ENCODE measurements at places on chromosomes 7 and 10. TPM values are rescaled to one million over a fixed set of nuclear protein-coding genes. Genes with fewer than 3 reads are reported as not detected.

GRCh38 chr7:87933953-87934698 is at the start of gene ADAM22:
Gene ADAM22 (plus strand): TSS chr7:87934251. CDS start chr7:87934466, 215 bp downstream.
- peak; percentile 96 for DNase-seq

- DNase-seq = no peak
These were observed 150.0 kb upstream of the LAMB4 start for GRCh38 chr7:108280136-108280535.

GRCh38 chr10:13404305-13404759 is 56.2 kb upstream of the SEPHS1 start:
- no peak for DNase-seq

DNA sequence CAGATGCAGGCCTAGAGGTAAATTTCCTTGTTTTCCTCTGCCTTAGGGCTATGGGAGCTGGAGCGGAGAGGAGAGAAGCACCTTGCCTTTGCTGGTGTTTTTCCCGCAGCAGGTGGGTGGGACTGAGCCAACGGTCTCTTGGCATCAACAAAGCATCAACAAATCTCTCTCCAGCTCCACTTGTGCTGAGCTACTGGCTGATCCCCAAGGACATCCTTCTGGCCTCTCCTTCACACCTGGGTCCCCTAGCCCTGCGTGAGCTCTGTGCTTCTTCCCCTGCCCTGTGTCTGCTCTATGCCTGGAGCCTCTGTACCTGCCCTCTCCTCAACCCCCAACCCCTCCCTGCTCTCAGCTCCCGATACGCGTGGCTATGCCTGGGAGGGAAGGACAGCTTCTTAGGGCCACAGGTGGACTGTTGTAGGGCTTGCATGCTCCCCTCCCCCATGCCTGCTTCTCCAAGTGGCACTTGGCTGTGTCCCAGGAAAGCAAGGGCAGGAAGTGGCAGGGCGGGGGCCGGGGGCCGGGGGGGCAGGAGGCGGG is 3.2 kb upstream of the CLDN4 start:
- peak; percentile 95 for DNase-seq

DNA sequence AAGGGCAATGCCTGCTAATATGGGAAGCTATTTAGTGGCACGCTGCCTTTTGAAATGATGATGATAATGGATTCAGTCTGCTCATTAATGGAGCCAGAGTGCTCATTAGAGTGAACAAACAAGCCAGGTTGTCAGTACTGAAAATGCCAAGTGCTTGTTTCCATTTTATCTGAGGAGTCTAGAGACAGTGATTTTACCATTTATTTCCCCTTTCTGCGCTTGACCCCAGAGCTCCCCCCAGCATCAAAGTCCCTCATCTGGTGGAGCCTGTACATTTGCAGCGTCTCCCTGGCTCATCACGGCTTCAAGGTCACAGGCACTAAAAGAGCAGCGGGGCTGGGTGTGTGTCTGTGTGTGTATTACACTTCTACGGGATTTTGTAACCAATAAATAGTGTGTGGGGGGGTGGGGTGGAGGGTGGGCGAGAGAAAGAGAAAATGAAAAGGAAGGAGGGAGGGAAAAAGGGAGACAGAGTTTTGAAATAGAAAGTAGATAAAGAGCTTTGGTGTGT is 553.8 kb downstream of the TFEC start:
- DNase-seq = no peak

GRCh38 chr7:26485367-26485934 is 193.8 kb downstream of the SNX10 start:
- DNase-seq = no peak

DNA sequence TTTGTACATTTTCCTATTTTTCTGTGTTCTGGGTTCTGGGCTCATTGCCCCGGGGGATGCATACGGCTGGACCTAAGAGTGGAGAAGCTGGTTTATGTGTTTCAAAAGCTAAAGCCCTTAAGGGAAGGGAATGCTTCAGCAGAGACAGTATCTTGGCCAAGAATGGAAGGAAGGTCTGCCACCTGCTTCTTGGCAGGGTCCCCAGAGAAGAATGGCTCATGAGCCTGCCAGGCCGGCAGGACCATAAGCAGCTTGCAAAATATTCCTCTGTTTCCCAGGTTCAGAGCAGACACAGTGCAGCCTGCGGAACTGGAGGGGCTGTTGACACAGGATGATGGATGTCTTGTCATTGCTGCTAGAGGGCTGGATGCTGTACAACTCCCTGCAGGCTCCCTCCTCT is 7.8 kb upstream of the ABHD11 start:
- DNase-seq = no peak

DNA sequence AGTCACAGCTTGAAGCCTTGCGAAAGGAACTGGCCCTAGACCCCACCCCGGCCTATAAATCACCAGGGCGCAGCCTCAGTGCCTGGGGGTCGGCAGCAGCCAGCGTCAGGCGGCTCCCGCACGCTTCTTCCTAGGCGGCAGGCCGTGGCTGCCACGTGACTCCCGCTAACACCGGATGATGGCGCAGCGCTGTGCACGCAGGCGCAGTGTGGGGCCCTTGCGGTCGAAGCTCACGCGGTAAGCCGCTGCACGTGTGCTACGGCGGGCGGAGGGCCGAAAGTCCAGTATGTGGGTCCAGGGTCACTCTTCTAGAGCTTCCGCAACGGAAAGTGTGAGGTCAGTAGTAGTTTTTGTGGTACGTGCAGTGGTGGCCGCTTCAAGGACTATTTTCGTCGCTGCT is at the start of gene STK31:
Gene STK31 (plus strand): TSS at position 220 of the 400 bp plus-strand sequence. CDS start 67 bp downstream, at position 287.
- no peak for DNase-seq

DNA sequence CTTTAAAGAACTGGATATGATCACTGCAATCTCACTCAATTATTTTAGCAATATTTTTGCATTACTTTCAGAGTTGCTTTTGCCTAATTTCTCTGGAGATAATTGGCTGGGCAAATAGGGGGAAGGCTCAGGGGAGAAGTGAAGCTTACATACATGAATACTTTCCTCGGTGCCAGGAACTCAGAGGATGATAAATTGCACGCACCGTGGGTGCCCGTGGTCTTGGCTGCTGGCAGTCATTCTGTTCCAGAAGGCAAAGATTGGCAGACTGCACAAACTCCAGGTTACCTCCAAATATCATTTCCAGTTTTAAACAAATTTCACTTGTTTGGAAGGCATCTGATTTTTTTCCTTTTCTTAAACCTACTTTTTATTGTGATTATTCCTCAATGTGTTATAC is 197.8 kb upstream of the TMEM72 start:
- DNase-seq = no peak

GRCh38 chr7:110835218-110835617 is 255.7 kb upstream of the LRRN3 start:
- DNase-seq = no peak

- no peak for DNase-seq
These were observed 39.0 kb downstream of the SMNDC1 start for GRCh38 chr10:110265573-110266193.

- DNase-seq = peak; percentile 70
These were observed 9.7 kb downstream of the ATP6V0E2 start for GRCh38 chr7:149883452-149883861.

GRCh38 chr7:112996331-112996871 is 90.2 kb downstream of the GPR85 start:
- no peak for DNase-seq

DNA sequence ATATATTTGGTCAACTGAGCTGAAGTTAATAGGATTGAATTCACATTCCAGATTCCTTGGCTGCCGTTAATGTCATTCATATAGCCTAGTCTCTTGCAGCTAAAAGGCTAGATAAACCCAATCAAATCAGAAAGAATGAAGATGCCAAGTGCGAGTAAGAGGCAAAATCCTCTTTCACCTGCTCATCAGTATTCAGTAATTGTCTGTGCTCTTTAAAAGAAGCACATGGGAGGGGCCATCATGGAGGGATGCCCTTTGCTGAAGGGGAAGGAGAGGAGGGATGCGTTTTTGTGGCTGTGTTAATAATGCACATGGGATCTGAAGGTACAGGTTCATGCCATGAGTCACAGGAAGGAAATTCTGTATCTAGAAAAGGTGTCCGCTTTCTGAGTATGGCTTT is 232.2 kb downstream of the TMEM178B start:
- DNase-seq = no peak

CALML3 gene
- not detected for total RNA-seq

GHRHR gene
- total RNA-seq = not detected

ENTPD1 gene
- total RNA-seq = 0.12 TPM

Measured in H4 (cell line).